ENCODE measurements at places on chromosomes 7 and 10.

GRCh38 chr10:60073781-60074656 is 167.7 kb upstream of the CCDC6 start:
- no peak for DNase-seq

DNA sequence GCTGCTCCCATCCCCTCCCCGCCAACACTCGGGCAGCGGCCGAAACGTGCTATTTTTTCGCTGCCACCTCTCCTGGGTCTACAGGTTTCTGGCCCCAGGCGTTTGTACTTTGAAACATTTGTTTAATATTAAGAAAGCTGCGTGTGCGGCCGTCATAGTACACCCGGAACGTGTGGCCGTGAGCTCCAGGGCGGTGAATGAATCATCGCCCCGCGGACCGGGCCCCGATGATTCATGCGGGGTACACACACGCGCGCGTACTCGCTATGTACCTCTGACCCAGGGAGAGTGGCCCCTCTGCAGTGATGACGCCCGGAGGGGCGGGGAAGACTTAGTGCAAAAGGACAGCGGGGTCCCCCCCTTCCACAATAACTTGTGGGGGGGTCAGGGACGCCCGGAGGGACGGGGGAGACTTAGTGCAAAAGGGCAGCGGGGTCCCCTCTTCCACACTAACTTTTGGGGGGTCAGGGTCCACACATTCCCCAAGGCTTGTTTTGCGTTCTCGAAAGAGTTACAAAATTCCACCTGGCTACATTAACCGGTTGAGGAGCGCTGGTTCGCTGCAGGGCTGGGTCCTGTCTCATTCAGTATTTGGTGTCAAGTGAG is 56.5 kb upstream of the PCGF5 start:
- DNase-seq: peak; percentile 44

DNA sequence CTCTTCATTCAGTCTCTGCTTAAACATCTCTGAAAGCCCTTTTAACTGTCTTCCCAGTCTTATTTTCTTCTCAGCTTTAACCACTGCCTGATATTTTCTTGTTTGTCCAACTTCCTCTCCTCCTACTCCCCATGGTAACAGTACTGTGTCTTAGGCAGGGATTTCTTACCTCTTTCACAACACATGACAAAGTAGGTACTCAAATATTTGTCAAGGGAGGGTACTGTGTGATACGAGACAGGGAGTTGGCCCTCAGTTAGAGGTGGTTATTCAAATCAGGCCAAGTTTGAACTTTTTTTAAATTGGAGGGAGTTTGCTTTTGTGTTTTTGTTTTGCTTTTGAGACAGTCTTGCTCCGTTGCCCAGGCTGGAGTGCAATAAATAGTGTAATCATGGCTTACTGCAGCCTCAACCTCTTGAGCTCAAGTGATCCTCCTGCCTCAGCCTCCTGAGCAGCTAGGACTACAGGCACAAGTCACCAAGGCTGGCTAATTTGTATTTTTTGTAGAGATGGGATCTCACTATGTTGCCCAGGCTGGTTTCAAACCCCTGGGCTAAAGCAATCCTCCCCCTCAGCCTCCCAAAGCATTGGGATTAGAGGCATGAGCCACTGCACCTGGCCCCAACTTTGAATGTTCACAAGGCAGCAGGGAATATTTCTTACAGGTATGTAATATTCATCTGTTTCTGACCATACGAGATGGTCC is 2.5 kb upstream of the KPNA7 start:
- DNase-seq: no peak

DNA sequence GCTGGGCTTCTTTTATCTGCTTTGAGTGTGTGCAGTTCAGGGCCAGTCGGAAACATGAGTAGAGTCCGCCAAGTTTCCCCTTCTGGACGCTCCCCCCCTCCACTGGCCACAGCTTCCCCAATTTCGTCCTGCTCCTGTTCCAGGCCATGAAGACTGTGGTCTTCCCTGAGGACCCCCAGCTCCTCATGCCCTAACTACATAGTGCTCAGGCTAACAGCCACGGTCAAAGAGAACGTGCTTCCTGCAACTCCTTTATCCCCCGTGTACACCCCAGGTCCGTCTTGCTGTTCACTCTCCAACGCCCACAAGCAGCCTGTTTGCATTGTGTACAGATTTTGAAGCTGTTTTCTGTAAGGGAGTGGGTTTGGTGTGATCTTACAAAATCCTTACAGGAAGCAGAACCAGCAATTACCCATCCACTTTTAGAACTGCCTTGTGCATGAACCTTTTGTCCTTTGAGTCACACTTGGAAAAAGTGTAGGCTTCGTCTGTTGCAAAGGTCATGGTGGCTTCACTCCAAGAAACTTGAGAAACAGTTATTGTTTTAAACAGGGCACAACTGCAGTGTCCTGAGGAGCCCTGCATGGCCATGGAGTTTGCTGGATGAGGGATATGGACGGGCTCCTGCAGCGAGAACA is 77.0 kb upstream of the FAM20C start:
- DNase-seq: peak; percentile 63

DNA sequence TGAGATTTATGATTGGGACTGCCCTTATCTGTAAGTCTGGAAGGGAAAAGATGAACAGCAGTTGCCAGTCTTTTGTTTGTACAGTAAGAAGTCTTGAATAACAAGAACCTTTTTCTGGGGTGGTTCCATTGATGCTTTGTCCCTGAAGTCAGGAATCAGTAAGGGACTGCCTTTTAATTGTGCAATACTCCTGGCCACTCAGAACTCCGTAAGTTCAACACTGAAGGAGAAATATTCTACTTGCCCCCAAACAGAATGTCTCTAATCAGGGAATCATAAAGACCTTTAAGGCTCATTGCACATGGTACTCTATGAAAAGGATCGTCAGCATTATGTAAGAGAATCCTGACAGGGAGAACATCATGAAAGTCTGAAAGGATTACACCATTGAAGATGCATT is 361.4 kb downstream of the EXOC4 start:
- DNase-seq: no peak

- DNase-seq: peak; percentile 40
Measured at GRCh38 chr7:23055582-23056178, 41.8 kb upstream of the HYCC1 start.

- no peak for DNase-seq
Measured at GRCh38 chr10:66942407-66942806, 16.6 kb downstream of the LRRTM3 start.

GRCh38 chr7:9324513-9324912 is 891.1 kb downstream of the NXPH1 start:
- DNase-seq: no peak

GRCh38 chr10:60663850-60664249 is 114.4 kb upstream of the CDK1 start:
- no peak for DNase-seq

DNA sequence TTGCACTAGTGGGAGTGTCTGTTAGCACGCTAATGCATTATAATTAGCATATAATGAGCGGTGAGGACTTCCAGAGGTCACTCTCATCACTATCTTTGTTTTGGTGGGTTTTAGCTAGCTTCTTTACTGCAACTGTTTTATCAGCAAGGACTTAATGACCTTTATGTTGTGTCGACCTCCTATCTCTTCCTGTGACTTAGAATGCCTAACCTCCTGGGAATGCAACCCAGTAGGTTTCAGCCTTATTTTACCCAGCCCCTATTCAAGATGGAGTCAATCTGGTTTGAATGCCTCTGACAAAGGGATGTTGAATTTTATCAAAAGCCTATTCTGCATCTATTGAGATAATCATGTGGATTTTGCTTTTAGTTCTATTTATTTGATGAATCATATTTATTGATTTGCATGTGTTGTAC is 22.5 kb upstream of the ZNF518A start:
- DNase-seq: no peak

DNA sequence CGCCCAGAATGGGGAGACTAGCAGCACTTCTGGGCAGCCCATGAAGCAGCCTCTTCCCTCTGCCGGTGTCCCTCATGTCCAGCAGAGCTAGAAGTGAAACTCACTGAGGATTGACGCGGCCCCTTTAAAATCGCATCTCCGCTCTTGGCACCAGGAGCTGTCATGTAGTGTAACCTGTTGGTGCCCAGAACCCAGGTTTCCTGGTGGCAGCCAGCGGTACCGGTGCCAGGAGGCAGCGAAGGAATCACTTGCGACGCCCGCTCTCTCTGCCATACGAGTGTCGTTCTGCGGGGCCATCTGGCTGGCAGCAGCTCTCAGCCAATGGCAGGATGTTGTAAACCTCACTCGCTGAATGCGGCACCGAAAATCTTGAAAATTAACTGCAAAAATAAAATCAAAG is 82.7 kb downstream of the CUX1 start:
- DNase-seq: no peak

DNA sequence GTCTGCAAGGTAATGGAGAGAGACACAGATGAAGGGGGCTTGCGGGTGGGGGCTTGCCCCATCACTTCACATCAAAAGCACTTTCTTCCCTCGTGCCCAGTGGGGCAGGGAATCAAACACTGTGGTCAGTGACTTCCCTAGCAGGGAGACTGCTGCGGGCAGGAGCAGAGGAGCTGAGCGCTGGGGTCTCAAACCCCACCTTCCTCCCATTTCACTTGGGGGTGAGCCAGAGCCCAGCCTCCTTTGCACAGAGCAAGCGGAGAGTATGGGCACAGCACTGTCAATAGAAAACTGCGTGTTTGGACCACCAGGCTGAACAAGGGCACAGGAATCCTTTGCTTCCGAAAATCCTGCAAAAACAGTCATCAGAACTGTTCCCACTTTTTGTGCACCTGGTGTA is 355.8 kb upstream of the MKI67 start:
- no peak for DNase-seq

DNA sequence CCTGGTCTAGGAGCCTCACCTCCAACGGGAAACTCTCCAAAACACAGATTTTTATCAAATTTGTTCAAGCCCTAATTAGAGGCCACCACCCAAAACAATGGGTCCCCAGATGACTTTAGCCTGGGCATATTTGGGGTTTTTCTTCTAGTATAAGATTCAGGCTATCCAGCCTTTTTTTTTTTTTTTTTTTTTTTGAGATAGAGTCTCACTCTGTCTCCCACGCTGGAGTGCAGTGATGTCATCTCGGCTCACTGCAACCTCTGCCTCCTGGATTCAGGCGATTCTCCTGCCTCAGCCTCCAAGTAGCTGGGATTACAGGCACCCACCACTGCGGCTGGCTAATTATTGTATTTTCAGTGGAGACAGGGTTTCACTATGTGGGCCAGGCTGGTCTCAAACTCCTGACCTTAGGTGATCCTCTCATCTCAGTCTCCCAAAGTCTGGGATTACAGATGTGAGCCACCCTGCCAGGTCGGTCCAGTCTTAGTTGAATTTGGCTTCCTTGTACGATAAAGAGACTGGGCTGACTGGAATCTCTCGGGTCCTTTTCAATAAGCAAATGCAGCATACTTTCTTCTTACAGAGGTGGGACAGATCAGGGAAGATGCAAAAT is 91.4 kb upstream of the KLF6 start:
- DNase-seq: no peak

DNA sequence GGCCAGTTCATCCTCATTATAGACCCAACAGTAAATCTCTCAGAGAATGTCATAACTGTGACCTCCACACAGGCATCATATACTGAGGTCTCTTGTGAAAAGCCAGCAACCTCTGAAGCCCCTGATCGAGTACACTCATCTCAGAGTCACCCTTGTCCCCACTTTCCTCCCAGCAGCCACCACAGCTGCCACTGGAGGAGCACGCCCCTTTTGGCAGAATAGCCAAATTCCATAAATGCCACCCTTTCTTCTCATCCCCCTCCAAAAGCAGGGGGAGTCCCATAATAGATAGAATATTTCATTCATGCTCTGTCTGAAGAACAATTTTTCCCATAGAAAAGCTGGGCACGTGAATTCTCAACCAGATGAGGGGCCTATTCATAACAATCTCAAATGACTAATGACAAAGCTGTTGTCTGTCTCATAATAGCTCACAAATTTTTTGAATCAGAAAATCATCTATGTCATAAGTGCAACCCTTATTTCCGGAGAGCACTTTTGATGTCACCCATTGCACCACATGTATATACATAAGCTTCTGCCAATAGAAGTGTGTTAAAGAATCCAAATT is 47.4 kb downstream of the SGMS1 start:
- no peak for DNase-seq

DNA sequence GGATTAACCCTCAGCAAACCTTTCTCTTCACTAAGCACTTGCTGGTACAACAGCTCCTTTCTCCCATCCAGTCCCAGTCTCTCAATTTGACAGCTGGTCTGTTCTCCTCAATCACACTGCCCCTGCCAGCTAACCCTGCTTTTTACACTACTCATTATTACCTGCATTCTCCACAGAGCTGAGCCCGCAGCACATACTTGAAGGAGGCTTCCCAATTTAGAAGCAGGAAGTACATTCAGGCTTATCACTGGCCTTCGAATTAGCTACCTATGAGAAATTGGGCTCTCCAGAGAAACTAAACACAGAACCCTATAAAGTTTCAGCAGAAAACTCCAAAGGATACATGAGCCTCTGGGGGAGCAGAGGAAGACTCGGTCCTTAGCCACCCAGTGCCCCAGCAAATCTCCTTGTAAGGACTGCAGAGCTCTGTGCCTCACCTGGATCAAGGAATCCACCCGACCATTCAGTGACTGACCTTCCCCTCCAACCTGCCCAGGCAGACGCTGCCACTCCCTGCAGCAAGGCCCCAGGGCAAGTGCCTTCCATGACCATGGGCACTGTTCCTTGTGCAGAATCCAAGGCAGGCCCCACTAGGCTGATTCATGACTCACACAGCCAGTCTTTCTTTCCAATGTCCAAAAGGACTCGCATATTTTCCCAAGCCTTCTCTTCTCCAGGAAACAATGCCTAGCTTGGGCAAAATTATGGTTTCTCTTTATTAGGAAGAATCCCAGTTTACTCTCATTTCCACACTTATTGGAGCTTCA is 68.0 kb downstream of the VOPP1 start:
- no peak for DNase-seq

GRCh38 chr7:79272066-79272669 is 181.3 kb downstream of the MAGI2 start:
- no peak for DNase-seq
